ENCODE measurements at places on chromosomes 2 and 18. TPM values are rescaled to one million over a fixed set of nuclear protein-coding genes. Genes with fewer than 3 reads are reported as not detected.

DNA sequence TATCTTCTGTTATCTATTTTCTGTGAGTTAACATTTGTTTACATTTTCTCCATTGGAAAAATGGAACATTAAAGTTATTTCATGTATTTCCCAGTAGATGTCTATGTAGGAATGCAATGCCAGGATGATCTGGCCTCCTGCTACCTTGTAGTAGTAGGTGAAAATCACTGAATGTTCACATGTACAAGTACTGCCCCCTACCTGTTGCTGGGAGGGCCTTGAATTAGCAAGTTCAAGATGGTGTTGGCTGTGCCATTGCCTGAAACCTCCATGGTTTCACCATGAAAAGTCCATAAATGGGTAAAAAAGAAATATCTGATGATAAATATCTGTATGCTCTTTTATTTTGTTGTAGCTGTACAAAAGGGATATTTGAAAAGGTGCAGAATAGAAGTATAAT lies 30.7 kb downstream of the XRCC5 start:
- no peak for DNase-seq

GRCh38 chr2:110642360-110642759 lies 35.5 kb downstream of the BUB1 start:
- DNase-seq = no peak

DNA sequence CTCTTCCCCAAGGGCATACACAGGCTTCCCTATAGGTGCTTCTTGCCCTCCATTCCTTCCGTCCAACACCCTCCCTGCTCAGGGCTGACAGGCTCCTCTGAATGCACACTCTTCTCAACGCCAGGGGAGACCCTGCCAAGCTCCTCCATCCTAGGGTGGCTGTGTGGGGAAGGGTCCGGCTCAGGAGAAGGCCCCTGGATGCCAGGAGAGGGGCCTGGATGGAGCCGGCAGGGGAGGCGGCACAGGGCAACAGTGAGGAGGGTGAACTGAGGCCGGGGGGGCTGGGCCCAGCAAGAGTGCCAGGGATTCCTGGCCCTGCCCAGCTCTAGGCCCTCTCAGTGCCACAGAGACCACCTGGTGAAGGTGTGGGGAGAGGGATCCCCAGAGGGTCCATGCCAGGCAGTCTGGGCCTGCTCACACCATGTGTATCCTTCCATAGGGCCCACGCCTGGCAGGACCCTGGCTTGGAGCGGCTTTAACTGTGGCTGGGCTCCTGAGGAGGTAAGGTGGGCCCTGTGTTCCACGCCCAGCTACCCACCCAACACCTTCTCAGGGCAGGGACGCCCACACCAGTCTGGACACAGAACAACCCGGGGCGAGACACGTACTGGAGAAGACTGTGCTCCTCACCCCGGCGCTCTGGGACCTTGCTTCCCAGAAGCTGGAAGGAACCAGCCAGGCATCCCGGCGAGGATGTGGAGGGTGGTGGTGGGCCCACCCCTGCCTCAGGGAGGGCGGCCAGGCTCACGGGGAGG lies 26.6 kb downstream of the HS6ST1 start:
- DNase-seq = no peak

DNA sequence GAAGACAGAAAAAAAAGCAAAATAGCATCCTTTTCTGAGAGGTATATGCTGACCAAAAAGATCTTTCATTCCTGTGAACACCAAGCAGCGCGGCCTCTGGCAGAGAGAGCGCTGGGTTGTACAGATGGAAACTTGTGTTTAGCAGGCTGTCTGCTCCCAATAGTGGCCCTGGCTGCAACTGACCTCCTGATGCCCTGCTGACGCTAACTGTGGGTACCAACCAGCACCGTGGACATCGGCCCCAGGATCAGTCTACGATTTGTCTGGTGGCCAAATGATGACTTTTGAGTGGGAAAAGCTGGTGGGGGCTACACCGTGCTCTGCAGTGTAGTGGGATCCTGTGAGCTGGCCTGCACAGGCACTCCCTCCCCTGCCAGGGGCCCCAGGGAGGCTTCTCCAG lies 15.7 kb downstream of the COA5 start:
- peak; percentile 76 for DNase-seq

DNA sequence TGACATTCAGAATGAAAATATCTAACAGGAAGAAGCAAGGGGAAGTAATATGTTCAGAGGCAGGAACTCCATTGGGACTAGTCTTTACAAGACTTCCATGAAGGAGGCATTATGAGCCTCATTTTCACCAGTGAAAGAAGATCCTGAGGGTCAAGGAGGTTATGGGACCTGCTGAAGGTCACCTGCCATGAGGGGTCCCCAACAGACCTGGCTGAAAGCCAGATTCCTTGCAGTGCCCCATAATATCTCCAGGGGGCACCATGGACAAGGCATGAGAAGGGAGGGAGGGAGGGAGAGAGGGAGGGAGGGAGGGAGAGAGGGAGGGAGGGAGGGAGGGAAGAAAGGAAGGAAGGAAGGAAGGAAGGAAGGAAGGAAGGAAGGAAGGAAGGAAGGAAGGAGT lies 27.9 kb downstream of the XDH start:
- DNase-seq = no peak

- no peak for DNase-seq
These were observed 866.6 kb downstream of the CPS1 start for GRCh38 chr2:211423018-211423417.

- DNase-seq = no peak
These were observed 108.8 kb upstream of the DLX2 start for GRCh38 chr2:172211512-172211911.

DNA sequence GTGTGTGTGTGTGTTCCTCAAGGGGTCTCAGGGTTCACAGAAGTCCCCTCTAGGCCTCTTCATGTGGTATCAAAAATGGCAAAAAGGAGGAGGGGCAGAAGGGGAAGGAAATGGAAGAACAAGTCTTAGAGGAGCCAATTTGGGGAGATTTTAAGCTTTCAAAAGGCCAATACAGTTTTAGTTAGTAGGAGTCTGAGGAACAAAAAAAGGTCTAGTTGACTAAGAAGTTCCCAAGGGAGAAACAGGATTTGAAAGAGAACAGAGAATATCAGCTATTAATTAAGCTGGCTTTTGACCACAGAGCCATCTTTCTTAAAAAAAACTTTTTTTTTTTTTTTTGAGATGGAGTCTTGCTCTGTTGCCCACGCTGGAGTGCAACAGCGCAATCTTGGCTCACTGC lies 7.1 kb downstream of the RNF125 start:
- no peak for DNase-seq

GRCh38 chr2:216918088-216918680 lies 58.3 kb upstream of the TNP1 start:
- DNase-seq = peak; percentile 88

- DNase-seq = no peak
These were observed 76.4 kb downstream of the TSHZ1 start for GRCh38 chr18:75287006-75287405.

GRCh38 chr2:60215386-60215901 lies 338.0 kb downstream of the BCL11A start:
- DNase-seq = no peak

DNA sequence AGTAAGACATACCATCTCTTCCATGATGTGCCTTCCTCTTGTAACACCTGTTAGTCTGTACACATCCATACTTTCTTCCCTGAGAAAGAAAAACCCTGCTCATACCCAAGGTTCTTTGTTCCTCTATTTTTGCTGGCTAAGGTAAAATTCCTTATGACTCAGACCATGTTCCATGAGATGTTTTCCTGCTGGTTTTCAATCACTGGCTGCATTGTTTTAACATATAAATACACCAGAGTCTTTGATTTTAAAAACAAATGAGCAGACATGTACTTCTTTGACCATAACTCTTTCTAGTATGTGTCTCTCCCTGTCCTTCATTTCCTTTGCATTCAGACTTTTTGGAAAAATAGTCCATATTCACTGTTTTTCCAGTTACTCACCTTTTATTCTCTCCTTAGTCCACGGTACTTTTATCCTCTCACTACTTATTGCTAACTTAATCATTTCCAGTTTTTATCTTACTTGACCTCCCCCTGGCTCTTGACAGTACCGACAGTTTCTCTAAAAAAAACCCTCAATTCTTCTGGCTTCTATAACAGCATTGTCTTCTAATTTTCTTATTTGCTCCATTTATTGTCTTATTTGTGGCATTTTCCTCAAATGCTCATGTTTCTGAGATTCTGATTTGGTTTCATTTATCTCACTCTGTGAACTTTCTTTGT lies 4.3 kb downstream of the VAPA start:
- no peak for DNase-seq

DNA sequence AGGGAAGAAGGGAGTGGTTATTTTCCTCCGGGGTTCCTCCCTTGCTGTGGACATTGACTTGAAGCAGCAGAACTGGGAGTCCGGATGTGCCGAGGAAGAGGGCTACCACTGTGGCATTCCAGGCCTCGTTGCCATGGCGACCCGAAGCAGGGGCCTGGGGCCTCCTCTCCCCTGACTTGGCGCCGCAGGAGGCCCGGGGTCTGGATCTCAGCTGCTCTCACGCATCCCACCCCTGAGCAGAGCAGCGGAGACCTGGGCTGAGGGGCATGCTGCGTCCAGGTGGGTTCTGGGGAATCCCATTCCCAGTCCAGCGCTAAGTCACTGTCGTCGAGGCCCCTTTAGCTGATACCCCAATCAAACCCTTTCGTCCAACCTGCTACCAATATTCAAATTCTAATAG lies 100.2 kb downstream of the BCL11A start:
- DNase-seq = no peak

DNA sequence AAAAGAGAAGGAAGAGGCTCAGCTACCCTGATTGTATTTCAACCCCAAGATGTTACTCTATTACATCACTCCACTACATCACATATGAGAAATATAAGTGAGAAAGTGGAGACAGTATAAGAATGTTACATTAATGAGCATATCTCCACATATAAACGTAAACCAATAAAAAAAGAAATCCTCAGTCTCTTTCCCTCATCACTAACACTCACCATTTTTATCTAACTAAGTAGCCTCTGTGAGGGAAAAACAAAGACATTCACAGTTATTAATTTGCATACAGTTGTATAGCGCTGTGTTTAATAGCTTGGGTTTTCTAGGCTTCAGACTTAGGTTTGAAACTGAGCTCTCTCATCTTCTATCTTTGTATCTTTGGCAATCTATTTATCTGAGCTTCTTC lies 489.1 kb upstream of the LRRTM4 start:
- DNase-seq = no peak

DNA sequence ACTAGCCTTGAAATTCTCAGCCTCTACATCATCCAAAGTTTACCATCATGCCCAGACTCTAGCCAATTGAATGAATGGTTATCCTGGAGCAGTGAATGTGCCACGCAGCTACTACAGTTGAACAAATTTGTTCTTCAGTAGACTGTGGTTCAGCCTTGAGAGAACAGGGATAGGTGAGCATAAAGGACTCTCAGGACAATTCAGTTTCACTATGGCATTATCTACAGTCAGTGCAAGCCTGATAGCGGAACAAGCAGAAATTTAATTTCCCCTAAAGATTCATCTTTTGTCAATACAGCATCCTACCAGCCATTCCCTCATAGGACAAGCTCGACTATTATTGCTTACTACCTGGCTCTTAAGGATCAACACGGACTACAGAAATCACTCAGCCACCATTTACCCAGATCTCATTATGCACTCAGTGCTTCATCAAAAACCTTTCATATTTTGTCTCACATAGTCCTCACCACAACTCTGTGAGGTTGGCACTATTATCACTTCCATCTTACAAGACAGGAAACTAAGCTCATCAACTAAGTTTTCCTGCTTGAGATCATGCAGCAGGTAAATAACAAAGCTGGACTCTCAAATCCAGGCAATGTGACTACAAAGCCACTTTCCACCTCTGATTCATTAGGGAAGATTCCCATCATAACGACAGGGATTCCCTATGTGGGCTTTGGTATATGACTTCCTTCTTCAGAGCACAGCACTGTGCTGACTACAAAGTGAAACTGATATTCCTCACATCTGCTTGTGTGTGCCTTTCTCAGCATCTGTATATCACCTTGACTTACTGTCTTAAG lies 181.5 kb upstream of the ACVR2A start:
- no peak for DNase-seq

- no peak for DNase-seq
These were observed 116.5 kb upstream of the OTOS start for GRCh38 chr2:240256704-240257637.

- no peak for DNase-seq
These were observed 289.2 kb upstream of the KYNU start for GRCh38 chr2:142588269-142588668.

DNA sequence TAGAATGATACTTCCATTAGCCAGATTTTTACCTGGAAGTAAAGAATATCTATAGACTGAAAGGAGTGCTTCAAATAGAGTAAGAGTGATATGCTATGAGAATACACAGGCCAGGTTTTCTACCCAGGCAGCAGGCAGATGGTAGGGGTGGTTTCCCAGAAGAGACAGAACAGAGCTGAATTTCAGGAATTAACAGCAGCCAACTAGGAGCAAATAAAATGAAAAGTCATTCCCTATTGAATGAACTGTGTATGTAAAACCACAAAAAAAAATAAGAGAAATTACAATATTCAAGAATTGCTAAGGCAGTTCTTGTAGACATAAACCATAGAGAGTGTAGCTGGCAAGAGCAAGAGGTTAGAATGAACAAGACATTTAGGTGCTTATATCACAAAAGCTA lies 336.8 kb downstream of the KCNJ3 start:
- no peak for DNase-seq

- DNase-seq = peak; percentile 5
These were observed 9.1 kb upstream of the PROM2 start for GRCh38 chr2:95265182-95265581.

- DNase-seq = no peak
These were observed 9.2 kb upstream of the LRPPRC start for GRCh38 chr2:44004735-44005602.

DNA sequence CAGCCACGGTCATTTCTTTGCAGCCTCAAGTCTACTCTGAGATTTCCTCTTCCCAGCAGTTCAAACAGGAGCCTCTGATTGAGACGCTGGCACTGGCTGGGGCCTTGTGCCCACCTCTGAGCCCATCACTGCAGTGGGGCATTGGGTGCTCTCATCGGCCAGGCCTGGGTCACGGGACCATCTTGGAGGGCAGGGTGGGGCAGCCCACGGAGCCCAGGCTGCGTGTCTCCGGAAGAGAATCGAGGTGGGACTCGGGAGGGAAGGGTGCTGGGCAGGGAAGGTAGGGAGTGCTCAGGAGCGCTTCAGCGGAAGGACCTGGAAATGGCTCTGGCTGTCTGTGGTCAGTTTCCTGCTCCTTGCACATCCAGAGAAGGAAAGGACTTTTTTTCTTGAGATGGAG lies 82.4 kb downstream of the RTP5 start:
- no peak for DNase-seq

DNA sequence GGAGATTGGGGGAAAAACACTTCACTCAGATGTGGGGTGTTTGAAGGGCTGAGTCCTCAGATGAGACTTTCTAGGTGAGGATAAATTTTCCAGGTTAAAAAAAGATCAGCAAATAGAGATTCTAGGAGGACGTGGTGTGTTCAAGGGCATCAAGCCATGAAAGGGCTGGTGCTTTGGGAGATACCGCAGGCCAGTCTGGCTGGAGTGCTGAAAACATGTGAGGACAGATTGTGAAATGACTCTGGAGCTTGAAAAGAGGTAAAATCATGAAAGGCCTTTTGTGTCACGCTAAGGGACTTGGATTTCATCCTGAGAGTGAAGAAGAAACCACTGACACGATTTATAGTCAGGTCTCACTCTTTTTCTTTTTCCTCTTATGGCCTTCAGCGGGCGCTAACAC lies 320.5 kb downstream of the DPP10 start:
- DNase-seq = no peak

- DNase-seq = peak; percentile 59
These were observed 68.6 kb downstream of the LPIN1 start for GRCh38 chr2:11814979-11815510.

Gene ELP2
- 67.6 TPM for total RNA-seq

Gene LIMS1
- 89.3 TPM for total RNA-seq

Gene STARD6
- not detected for total RNA-seq

Gene DNAJC5G
- not detected for total RNA-seq

Gene GAREM2
- total RNA-seq = 0.04 TPM

Gene KCNG3
- total RNA-seq = 0.25 TPM
